ENCODE measurements at places on chromosomes 3 and 15. TPM values are rescaled to one million over a fixed set of nuclear protein-coding genes. Genes with fewer than 3 reads are reported as not detected.
A peak's percentile ranks its signal among the peaks of the same experiment; 100 is the strongest.

NEK10 gene
- 2.9 TPM for total RNA-seq

TMEM207 gene
- not detected for total RNA-seq

GRCh38 chr15:60195611-60196010 lies 191.5 kb downstream of the FOXB1 start:
- DNase-seq = peak; percentile 22

- DNase-seq = no peak
These were observed 26.3 kb upstream of the AADAC start for GRCh38 chr3:151787626-151788025.

GRCh38 chr3:14353502-14353901 lies 48.9 kb upstream of the SLC6A6 start:
- DNase-seq = no peak

- no peak for DNase-seq
These were observed 41.9 kb downstream of the FMN1 start for GRCh38 chr15:33152502-33153109.

- no peak for DNase-seq
These were observed 55.9 kb upstream of the NR2C2 start for GRCh38 chr3:14891135-14892132.

DNA sequence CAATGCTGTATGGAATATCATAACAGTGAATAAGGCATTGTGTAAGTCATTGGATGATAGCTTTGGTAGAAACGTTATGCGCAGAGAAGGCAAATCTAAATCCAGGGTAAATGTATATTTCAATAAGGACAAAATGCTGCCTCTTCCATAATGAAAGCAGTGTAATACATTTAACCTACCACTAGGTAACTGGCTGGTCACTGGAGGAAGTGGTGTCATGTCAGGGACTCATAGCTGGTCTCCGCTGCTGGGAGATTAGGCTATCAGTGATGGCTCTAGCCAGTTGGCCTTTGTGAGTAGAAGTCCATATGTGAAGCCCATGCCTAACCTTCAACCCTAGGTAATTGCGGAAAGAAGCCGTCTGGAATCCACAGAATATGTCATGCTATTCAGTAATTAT lies 140.9 kb downstream of the NLGN1 start:
- no peak for DNase-seq

GRCh38 chr3:152348436-152349177 lies 79.9 kb downstream of the MBNL1 start:
- no peak for DNase-seq

DNAJB11 gene
- total RNA-seq = 78.6 TPM

- DNase-seq = no peak
These were observed 229.1 kb upstream of the CBLB start for GRCh38 chr3:106097817-106098435.

ZNF80 gene
- not detected for total RNA-seq

UPK1B gene
- total RNA-seq = not detected

DNA sequence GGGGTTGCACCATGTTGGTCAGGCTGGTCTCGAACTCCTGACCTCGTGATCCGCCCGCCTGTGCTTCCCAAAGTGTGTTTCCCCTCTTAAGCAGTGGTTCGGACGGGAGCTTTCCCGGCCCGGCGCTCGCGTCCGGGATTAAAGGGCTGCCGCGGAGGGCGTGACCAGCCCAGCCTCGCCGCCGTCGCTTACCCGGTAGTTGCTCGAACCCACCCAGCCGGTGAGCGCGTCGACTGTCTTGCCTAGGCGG lies 513 bp downstream of the CLASP2 start:
- DNase-seq = no peak

GP5 gene
- not detected for total RNA-seq

- DNase-seq = no peak
These were observed 110.5 kb upstream of the TBL1XR1 start for GRCh38 chr3:177307826-177308225.

GRCh38 chr3:8964436-8965370 lies 1.4 kb upstream of the RAD18 start:
- no peak for DNase-seq

B2M gene
- 997 TPM for total RNA-seq

GRCh38 chr15:70278644-70279043 lies 180.9 kb upstream of the TLE3 start:
- DNase-seq = no peak

MKRN2OS gene
- not detected for total RNA-seq

- no peak for DNase-seq
These were observed 31.7 kb downstream of the SLC6A6 start for GRCh38 chr3:14434126-14434497.

GRCh38 chr15:45083223-45083622 lies 30.7 kb downstream of the DUOX2 start:
- DNase-seq = no peak

DNA sequence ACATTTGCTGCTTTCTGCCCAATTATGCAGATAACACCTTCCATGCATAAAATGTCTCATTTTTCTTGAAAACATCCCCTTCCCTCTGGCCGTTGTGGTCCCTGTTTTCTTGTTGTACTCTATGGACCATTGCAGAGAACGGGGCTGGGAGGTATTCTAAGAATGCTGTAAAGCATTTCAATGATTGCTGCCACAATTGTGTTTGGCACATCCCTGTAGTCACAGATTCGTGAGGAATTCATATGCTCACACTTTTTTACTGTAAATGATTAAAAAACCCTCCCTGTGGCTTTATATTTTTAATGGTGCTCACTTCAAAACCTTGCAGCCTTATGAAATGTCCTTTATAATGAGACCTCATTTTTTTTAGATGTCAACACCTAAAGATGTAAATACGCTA lies 207.2 kb upstream of the GBE1 start:
- DNase-seq = no peak

GRCh38 chr3:162492446-162493081 lies 996.0 kb downstream of the OTOL1 start:
- no peak for DNase-seq

GRCh38 chr15:34821831-34822230 lies 26.5 kb upstream of the ACTC1 start:
- no peak for DNase-seq

DOCK3 gene
- total RNA-seq = 0.80 TPM
